ENCODE measurements at places on chromosomes 7 and 10. TPM values are rescaled to one million over a fixed set of nuclear protein-coding genes. Genes with fewer than 3 reads are reported as not detected.

The CALD1 gene
- total RNA-seq = 132 TPM

The FRAT2 gene
- 87.5 TPM for total RNA-seq

The TRIM50 gene
- total RNA-seq = not detected

The CLCN1 gene
- 0.23 TPM for total RNA-seq

The SPDYE5 gene
- total RNA-seq = not detected

The OR9A4 gene
- total RNA-seq = 1.6 TPM

The ZNF365 gene
- 0.35 TPM for total RNA-seq

The SEC61G gene
- total RNA-seq = 503 TPM

The EPHB6 gene
- 18.1 TPM for total RNA-seq

- no peak for DNase-seq
Measured at GRCh38 chr7:107744345-107744750, 406 bp downstream of the CBLL1 start.

- DNase-seq = no peak
Measured at GRCh38 chr7:36119005-36119706, 33.9 kb upstream of the EEPD1 start.

- peak; percentile 24 for DNase-seq
Measured at GRCh38 chr10:131310551-131311401, 745 bp downstream of the TCERG1L start.

DNA sequence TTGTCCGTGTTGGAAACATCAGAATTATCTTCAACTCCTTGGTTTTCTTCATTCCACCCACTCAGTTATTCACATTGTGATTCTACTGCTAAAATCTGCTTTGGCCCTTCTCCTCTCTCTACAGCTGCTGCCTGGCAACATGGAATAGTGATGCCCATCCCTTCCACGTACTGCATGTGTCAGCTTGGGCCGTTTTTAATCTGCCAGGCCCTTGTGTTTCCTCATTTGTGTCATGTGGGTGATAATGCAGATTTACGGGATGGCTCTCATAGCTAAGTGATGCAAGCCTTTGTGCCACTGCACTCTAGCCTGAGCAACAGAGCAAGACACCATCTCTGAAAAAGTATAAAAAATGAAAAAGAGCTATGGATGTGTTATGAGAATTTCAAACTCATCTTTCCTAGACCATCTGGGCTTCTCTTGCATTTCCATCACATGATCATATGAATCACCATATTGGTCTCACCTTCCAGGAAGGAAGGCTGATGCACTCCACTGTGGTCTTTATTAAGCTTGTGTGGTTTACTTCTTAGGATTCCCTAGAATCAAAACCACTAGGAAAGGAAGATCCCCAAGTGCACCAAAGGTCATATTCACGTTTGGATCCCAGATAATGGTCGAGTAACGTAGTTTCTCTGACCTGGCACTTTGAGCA, 20.6 kb upstream of the CELF2 start:
- DNase-seq = no peak

GRCh38 chr7:149205690-149206381, 10.5 kb downstream of the ZNF282 start:
- DNase-seq = no peak

GRCh38 chr7:45573661-45574415, at the start of gene ADCY1:
TSS of gene ADCY1 (plus strand) at chr7:45574368. CDS start at chr7:45574544, 176 bp downstream.
- peak; percentile 70 for DNase-seq

- DNase-seq = peak; percentile 78
Measured at GRCh38 chr7:83947260-83947659, 247.3 kb downstream of the SEMA3A start.

DNA sequence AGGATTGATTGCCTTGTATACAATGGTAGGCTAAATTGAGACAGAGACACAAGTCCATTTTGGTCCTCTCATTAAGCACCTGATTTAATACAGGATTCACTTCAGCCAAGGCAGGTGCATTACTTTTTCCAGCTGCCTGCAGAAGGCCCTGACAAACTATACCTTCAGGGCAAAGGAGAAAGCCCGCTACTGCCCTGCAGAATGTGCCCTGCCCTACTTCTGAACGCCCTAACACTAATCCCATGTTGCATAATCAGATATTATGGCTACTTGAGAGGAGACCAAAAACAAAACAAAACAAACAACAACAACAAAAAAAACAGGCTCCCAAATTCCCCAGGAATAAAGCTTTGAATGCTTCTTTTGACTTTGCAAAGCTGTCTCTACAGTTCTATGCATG, 116.9 kb upstream of the ABI1 start:
- DNase-seq = no peak

DNA sequence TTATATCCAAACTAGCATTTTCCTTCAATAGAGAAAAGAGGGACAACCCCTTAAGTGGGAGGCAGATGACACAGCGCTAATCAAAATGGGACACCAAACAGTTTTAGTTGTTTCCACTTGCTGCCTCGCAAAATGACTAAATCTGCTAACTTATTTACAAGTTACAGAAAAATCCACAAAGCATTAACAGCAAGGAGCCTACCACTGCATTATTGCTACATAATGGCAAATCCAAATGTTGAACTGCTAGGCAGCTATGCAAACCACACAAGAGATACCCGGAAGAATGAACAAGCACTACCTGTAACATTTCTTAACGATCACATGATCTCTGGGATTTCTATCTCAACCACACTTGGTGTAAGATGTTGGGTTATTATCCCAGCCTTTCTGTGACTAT, 96.7 kb downstream of the SFMBT2 start:
- no peak for DNase-seq

- no peak for DNase-seq
Measured at GRCh38 chr7:148334959-148335577, 255.5 kb upstream of the C7orf33 start.

GRCh38 chr7:73570977-73571376, 7.4 kb downstream of the TBL2 start:
- no peak for DNase-seq

DNA sequence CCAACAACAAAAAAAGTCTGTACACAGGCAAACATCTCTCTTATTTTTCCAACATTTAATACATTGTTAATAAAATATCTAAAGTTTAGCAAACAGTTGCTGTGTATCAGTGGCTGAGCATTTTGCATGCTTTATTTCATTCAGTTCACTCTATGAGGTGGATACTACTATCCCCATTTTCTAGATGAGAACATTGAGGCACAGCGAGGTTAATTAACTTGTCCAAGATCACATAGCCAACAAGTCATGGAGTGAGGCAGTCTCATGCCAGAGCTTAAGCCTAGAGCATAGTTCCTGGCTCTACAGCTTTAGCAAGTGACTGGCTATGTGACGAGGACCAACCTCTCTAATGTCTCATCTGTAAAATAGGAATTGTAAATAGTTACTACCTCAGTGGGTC, 4.4 kb downstream of the GATAD1 start:
- no peak for DNase-seq

GRCh38 chr7:155851892-155852291, 39.6 kb upstream of the SHH start:
- DNase-seq = no peak

DNA sequence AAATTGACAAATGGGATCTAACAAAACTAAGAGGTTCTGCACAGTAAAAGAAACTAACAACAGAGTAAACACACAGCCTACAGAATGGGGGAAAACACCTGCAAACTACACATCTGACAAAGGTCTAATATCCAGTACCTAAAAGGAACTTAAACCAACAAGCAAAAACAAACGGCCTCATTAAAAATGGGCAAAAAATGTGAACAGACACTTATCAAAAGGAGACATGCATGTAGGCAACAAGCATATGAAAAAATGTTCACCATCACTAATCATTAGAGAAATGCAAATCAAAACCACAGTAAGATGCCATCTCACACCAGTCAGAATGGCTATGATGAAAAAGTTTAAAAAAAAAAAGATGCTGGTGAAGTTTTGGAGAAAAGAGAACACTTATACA, 197.4 kb downstream of the KBTBD2 start:
- DNase-seq = no peak

- peak; percentile 37 for DNase-seq
Measured at GRCh38 chr7:90688810-90689209, 92.7 kb downstream of the CDK14 start.

DNA sequence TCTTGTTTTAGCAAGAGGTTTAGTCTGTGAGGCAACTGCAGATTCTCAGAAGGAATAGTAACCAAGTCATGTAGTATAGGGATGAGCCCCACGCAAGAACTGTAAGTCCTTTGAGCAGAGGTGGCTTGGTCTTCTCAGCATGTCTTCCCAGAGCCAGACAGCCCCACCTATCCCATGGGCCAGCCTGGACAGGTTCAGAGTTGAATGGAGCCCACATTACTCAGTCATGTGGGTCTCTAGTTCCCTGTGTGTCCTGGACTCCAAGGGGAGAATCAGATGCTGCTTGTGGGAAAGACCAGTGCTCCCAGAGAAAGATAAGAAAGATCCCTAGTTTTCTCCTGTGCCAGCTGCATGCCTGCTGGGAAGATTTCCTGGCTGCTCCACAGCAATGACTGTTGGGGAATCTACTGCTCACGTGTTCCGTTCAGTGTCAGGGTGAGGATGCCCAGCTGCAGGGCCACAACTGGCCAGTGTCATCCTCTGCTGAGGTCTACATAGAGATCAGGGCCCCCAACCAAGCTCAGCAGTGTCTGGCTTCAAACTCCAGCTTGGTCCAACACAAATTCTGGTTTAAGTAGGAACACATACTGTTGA, 66.9 kb upstream of the UNC5B start:
- DNase-seq = no peak

DNA sequence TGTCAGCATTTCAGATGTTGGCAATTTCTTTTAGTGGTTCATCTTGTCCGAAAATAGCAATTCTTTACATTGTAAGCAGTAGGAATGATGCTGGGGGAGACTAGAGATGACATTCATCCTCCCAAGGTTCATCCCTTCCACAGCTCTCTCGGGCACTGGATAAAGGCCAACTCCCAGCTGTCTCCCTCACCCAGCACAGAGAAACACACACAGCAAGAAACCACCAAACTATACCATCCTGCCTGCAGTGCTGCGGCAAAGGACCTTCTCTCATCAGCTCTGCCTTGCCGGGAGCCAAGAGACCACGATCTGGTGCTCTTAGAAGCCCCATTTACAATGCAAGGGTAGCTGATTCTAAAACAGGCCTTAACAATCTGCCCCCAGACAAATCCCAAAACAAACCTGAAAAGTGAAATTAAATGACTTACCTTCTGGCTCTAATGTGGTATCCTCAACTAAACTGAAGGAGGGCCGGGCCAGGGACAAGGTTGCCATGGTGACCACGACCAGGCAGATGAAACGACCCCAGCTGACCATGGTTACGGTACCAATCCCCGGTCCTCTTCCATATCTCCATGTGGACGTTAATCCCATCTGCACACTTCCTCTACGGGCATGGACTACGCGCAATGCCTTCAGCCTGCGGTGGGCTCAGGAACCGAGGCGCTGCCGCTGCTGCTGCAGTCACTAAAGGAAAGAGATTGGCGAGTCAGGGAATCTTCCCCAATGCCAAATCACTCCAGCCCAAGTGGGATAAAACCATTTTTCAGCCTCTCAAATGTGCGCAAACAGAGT, 4.8 kb downstream of the FGFR2 start:
- no peak for DNase-seq

DNA sequence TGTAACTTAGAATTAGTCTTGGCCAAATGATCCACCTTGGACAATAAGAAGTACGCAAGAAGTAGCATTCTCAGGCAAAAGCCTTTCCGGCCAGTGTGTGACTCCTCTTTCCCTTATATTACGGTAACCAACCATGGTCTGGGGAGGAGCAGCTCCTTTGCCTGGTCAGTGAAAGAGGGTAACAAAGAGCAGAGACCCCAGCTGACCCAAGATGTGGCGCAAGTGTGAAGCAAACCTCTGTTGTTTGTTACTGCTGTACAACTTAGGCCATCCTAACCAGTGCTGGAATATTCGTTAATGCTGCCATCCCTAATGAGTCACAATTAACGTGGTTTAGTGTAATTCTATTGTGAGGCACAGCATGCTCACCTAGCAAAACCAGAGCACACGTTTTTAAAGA, 44.0 kb downstream of the HIPK2 start:
- DNase-seq = no peak

DNA sequence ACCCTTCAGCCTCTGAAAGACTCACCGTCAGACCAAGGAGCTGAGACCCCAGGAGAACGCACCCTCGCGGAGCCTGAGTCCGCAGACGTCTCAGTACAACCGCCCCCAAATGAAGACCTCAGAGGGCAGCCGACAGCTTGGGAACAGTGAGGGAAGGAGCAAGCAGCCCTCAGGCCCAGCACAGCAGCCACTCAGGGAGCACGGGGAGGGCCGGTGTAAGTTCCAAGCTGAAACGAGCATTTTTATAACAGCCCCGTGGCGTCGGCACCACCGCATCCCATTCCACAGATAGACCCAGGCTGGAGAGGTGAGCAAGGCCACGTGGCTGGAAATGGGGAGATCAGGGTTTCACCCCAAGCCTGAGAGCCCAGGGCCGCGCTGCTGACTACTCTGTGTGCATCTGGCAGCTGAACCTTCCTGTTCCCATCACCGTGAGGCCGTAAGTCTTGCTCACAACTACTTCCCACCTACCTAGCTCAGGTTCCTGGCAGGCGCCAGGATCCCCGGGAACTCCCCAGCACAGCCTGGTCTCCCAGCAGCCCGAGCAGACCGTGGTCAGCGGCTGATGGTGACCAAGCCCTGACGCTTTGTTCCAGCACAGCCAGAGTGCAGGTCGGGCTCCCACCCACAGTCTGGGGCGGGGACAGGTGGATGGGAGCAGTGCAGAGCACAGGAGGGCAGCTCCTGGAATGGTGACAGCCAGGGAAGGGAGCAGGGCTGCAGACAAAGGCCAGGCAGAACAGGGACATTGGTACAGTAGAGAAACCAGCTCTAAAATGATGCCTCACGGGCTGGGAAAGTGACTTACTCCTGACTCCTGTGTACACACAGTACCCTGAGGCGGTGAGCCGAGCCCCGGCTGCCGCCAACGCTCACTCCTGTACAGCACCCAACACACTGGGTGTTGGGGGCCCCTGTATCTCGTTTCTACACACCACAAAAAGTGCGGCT, 6.1 kb upstream of the NOM1 start:
- DNase-seq = peak; percentile 51

DNA sequence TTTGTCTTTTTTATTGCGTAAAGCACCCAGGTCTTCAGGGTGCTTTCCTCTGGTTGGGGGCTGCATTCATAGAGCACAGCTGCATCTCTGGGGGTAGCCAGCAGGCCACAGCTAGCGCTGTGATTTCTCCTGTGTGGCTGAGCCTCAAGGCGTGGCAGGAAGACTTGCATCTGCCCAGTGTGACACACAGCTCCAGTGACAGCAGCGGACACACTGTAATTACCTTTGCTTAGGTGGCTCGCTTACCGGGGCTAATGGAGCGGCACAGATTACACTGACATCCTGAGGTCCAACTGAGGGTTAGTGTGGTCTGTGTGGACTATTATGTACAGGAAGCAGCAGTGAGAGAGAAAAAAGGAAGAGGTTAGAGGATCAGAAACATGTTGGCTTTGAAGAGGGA, 27.1 kb downstream of the ABCB4 start:
- no peak for DNase-seq

DNA sequence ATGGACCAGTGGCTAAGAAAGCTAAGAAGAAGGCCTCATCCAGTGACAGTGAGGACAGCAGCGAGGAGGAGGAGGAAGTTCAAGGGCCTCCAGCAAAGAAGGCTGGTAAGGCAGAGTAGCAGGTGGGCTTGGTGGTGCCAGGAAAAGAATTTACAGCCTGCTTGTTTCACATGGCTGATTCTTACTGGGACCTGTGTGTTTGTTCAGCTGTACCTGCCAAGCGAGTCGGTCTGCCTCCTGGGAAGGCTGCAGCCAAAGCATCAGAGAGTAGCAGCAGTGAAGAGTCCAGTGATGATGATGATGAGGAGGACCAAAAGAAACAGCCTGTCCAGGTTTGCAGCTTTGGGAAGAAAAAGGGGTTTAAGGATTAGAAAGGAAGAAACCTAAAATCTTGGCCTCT, 5.0 kb downstream of the NOLC1 start:
- no peak for DNase-seq

GRCh38 chr7:11261470-11261869, 287.8 kb downstream of the PHF14 start:
- DNase-seq = no peak
